ENCODE measurements at places on chromosomes 16 and 17.
A peak's percentile ranks its signal among the peaks of the same experiment; 100 is the strongest.

DNA sequence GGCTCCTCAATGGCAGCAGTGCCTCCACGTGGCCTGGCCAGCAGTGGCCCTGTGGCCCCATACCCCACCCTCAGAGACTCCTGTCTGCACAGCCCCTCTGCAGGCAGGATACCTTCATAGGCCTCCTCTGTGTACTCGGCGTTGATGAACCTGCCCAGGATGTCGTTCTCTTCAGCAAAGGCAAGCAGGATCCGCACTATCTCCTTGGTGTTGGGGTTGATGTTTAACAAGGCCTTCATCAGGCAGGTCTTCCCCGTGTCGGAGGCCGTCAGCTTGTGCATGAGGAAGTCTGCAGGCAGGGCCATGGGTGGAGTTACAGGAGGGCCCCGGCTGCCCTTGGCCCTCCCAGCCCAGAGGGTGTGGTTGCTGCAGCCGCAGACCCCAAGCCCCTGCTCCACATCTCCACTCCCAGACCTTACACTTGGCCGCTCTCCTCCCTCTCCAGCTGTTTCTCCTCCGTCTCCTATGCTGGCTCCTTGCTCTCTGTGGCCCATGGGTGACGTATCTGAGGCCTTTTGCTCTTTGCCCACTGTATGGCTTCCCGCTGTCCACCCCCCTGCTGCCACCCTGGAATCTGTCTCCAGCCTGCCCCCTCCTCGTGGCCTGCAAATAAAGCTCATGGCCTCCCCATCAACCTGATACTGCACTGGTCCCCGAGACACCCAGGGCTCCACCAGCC is 15.1 kb downstream of the TRPV3 start:
- DNase-seq = no peak

- no peak for DNase-seq
Measured at GRCh38 chr17:79543531-79543930, 67.3 kb downstream of the RBFOX3 start.

GRCh38 chr17:8975091-8975725 is 9.7 kb upstream of the PIK3R5 start:
- no peak for DNase-seq

GRCh38 chr16:59356709-59357108 is 622.6 kb upstream of the GOT2 start:
- no peak for DNase-seq

- peak; percentile 55 for DNase-seq
Measured at GRCh38 chr17:53749178-53749577, 73.5 kb upstream of the KIF2B start.

DNA sequence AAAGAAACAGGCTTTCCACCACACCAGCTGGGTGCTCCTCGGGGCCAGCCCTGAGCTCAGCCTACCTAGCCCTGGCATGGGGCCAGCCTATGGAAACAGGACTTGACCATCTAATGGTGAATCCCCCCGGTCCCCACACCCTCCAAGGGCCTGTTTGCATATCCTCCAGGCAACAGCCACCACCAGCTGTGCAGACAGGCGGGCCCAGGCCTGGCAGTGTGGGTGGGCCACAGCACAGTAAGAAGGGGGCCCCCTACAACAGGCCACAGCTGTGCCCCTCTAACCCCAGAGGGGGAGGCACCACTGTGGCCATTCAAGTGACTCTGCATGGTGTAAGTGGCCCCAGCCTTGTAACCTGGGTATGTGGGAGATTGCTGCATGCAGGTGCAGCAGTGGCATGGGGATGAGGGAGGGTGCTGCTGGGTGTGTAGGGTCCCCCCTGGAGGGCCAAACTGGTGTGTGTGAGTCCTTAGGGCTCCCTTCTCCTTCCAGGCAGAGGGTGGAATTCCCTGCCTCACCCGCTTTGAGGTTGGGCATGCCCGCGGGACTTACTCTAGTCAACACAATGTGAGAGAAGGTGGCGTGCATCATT is 148.2 kb downstream of the C16orf78 start:
- no peak for DNase-seq

DNA sequence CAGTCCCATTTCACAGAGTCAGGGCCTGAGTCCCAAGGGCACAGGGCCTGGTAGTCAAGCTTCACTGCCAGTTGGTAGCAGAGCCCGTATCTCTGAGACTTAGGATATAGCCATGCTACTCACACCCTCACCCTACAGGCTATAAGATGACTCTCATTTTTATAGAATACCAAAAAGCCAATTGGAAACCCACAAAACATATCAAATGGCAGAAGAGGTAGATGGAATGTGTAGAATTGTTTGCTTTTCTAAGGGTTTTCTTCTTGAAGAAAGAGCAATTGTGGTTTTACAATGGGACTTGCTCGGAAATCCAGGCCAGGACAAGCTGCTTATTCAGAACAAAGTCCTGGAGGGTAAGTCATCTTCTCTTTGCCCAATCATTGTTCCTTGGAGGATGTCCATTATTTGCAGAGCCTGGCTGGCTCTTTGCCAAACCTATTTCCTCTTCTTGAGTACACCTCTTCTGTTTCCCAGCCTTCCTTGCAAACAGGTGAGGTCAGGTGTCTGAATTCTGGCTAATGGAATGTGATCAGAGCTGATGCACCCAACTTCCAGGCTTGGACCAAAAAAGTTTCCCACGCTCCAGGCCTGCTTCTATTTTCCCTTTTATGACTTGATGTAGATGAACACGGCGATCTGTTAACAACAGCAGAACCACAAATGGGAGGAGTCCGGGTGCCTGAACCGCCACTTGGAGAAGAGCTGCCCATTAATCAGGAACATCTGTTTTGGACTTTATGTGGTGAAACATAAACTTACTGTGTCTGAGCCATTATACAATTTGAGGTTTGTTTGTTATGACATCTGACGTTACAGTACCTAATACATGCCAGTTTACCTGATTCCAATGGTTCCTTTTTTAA is 16.9 kb upstream of the CCL22 start:
- DNase-seq = peak; percentile 78

DNA sequence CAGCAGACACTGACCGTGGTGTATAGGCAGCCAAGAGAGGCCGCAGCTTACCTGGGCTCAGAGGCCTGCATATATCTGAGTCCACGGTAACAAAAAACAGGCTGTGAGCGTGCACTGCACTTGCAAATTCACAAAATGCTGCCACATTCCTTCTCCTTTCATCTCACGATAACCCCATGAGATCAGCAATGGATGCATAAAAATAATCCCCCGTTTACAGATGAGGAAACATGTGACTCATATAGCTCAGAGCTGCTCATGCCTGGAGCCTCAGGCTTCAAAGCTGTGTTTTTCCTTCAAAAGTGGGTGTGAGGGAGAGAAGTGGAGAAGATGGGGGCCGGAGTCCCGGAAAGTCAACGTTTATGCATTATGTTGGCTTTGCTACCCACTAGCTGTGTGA is 118.3 kb upstream of the FOXF1 start:
- peak; percentile 87 for DNase-seq

DNA sequence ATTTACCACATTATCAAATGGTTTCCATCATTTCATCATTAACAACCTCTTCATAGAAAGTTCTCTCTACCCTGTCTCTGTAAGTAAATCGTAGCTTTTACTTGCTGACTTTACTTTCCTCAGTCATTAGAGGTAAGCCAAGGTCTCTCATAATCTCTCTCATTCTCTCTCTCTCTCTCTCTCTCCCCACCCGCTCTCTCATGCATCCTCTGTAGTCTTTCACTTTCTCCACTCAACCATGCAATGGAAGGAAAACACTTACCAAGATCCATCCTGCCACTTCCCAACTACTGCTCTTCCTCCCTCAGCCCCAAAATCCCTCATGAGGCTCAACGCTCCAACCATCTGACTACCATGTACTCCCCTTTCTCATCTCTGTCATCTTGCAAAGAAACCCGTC is 6.1 kb downstream of the CEP112 start:
- no peak for DNase-seq

- no peak for DNase-seq
Measured at GRCh38 chr16:90040152-90041023, 21.1 kb upstream of the DBNDD1 start.

GRCh38 chr16:46808997-46809396 is 22.0 kb downstream of the C16orf87 start:
- DNase-seq = no peak

GRCh38 chr16:53545433-53545832 is 42.4 kb upstream of the AKTIP start:
- DNase-seq = no peak

- no peak for DNase-seq
Measured at GRCh38 chr16:79573884-79574283, 26.7 kb downstream of the MAF start.

DNA sequence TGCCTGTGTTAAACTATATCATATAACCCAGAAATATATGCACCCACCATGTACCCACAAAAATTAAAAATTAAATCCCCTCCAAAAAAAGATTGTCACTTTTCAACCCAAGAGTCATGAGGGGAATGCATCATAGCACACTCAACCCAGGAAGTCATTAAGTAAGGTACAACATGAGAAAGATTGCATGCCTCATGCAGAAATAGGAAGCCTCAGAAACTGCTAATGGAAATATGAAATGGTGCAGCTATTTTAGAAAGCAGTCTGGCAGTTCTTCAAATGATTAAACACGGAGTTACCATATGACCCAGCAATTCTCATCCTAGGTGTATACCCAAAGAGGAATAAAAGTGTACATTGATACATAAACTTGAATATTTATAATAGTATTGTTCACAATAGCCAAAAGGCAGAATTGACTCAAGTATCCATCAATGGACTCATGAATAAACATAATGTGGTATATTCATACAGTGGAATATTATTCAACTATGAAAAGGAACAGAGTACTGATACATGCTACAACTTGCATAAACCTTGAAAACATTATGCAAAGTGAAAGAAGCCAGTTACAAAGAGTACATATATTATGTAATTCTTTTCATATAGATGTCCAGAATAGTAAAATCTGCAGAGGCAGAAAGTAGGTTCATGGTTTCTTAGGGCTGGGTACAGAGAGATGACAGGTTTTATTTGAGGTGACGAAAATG is 70.4 kb downstream of the TMEM100 start:
- DNase-seq = no peak

- DNase-seq = no peak
Measured at GRCh38 chr16:3216263-3216640, 18.7 kb downstream of the ZNF200 start.

DNA sequence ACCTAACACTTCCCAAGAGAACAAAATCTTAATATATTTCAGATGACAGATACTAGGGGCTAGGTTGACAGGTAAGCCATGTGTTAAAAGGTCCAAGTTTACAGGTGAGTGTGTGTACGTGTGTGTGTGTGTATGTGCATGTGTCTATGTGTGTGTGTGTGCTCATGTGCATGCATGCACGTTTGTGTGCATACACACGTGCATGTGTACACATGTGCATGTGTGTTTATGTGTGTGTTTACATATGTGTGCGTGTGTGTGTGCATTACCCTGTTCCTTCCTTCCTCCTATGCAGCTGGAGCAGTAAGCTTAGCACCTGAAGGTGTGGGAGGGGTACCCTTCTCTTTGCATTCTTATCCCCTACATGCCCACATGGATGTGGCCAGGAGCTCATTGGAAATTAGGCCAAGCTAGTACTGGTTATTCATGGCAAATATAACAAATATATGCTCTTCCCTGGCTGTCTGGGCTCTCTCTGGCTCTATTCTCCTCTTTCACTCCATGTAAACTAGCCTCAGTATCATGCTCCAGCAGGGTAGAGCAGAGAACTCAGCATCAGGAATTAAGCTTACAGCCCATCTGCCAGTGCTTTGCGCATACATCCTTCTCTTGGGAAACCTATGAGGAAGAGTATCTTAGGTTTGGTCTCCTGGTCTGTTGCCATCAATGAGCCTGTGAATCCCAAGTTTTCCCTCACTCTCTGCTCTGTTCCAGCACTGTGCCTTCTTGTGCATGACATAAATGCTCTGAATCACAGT is 258.0 kb upstream of the MYOCD start:
- DNase-seq = no peak

DNA sequence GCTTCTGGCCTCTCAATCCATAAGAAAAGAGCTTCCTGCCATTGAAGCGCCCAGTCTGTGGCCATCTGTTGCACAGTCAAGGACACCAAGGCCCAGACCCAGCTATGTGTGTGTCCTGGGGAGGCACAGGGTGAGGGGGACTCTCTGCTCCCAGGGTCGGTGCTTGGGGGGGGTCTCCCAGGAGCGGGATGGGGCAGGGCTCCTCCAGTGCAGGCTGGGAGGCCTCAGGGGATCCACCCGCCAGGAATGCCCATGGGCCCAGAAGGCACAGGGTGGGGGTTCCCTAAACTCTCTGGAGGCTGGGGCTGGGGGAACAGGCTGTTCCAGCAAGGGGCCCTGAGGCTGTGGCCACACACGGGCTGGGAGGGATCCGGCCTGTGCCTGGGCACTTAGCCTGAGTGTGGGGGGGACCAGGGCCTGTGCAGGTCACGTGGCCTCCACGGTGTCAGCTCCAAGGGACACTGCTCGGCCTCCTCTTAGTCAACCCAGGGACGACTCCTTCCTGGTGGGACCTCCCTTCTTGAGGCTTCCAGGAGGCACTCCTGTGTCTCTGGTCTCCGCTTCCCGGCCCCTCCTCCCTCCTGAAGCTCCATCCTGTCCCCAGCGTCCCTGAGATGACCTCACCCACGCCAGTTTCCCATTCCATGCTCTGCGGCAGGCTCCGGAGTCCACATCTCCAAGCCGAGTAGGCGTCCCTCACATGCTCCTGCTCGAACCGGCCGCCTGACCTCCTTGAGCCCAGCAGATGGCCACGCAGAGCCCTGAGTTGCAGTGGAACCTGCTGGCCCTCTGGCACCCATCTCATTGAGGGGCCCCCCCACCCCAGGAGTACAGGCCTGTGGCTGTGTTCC is 23.1 kb upstream of the BAHCC1 start:
- DNase-seq = peak; percentile 74

DNA sequence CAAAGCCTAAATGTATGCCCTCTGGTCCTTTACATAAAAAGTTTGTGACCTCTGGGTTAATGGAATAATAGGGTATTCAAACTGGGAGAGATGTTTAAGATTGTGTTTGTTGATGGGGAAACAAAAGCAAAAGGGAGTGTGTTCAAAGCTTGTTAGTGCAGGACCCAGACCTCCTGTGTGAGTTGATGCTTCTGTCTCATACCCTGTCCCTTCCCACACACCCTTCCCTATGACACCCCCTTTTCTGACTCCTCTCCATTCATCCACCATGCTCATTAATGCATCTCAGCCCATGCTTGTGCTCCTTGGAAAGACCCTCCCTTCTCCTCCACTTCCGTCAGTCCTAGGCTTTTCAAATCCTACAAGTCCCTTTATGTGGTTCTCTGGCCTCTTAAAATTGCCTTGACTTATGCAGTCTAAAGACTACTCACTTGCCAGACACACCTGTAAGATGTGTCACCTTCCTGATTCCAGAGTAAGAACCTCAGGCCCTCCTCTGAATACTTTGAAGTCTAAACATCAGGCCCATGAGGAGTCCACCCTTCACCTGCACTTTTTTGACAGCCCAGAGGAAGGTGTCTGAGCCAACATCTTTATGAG is 128.0 kb upstream of the CACNG5 start:
- no peak for DNase-seq

DNA sequence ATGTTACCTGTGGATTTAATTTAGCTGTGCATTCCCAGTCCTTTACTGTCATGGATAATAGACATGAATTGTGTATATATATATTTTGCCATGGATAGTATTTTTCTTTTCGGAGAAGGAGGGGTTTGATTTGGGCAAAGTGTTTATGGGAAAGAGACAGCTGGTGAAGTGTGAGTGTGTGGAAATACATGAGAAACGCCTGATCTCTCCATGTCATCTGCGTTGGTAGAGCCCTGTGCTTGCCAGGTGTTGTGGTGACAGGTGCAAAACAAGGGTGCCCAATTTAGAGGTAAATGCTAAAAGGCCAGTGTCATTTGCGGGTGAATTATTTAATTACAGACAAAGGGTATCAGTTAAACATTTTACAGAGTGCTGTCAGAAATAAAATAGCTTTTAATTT is 23.4 kb downstream of the NDEL1 start:
- DNase-seq = no peak
